ENCODE measurements at places on chromosomes 2 and 18.
A peak's percentile ranks its signal among the peaks of the same experiment; 100 is the strongest.

- DNase-seq: no peak
These were observed 13.3 kb upstream of the RAB17 start for GRCh38 chr2:237603718-237604362.

- DNase-seq: no peak
These were observed 68.3 kb downstream of the BABAM2 start for GRCh38 chr2:27958711-27959378.

DNA sequence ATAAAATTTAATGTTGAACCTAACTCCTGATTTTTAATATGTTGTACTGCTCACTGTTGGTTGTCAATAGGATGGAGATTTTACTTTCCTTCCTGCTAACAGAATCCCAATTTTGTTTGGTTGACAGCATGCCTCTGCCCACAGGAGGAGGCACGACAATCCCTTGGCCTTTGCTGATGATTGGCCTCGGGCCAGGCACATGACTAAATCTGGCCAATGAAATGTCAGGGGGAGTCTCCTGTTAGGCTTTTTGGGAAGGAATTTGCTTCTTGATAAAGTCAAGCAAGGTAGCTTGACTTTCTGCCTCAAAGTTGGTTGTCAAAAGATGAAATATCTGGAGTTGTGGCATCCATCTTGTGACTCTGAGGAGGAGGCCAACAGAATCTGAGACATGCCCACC is 6.8 kb upstream of the TGFA start:
- DNase-seq: no peak

- no peak for DNase-seq
These were observed 12.2 kb upstream of the CYRIA start for GRCh38 chr2:16677875-16678274.

GRCh38 chr2:236608710-236609109 is 39.1 kb downstream of the ACKR3 start:
- no peak for DNase-seq

- DNase-seq: peak; percentile 96
These were observed 5.5 kb upstream of the SFT2D3 start for GRCh38 chr2:127695491-127696472.

GRCh38 chr2:10771786-10772185 is 40.8 kb downstream of the PDIA6 start:
- no peak for DNase-seq

DNA sequence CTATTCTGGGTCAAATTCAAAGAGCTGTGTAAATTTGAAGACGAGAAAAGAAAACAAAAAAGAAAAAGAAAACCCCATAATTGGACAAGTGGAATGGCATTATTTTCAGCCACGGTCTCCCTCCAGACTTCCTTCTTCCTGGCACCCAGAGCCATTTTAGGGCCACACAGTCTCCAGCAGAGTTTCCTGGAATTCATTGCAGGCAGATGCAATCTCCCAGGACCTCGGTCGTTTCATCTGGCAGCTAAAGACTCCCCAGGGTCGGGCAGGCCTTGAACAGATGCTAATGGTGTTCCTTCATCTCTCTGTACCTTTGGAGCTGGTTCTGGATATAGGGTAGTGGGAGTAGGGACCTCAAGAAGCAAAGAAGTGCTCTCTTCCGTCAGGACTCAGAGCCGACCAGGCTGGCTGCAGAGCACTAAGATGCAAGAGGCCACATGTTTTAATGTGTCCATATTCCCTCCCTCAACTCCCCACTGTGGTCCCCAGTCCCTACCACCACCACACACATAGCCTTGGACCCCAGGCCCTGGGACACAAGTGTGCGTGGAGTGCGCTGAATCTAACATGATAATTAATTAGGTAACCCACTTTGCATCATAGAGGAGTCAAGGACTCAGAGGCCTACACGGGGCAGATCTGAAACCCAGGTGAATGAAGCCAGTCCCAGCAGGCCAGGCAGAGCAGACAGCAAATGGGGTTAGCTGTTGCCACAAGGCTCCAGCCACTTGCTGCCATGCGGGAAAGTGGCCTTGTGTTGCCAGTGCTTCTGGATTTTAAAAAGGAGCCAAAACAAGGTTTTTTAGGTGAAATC is 109.3 kb upstream of the ATL2 start:
- no peak for DNase-seq

DNA sequence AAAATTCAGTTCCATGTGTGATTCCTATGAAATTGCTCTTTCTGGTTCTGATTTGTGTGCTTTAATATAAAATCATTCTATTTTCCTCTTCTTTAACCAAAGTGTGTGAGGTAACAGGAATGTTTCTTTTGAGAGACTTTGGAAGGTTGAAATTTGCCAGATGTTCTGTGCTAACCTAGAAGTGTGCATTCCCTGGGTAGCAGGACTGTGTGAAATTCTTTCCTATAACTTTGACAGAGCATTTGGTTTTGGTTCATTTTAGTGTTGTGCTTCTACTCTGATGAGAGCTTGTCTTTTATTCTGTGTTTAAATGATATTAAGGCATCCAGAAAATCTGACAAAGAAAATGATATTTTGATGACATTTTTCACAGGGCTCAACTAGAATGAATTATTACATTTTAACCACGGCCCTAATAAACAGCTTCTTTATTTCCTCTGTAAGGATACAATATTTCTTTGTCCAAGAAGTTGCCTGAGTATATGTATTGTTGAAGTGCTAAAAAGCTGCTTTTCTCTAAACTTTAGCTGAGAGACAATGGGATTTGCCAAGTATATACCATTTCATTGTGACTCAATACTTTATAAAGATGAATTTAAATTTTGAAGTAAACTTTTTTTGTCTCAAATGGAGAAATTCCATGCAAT is 34.7 kb upstream of the DLX1 start:
- no peak for DNase-seq

DNA sequence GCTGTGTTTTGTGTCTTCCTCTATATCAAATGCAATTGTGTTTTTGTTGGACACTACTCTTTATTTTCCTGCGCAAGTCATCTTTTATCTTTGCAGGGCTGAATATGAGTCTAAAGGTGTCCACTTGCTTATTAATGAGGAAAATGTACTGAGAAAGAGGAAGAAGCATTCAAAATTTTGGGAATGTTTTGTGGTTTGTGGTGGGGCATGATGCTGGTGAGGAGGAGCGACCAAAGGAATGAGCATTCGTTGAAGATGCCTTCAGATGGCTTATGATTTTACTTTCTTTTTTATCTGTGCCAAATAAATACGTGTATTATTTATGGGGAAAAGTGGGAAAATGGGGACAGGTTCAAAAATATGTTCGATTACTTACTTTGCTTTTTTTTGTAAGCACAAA is 63.9 kb upstream of the SMIM21 start:
- DNase-seq: no peak

DNA sequence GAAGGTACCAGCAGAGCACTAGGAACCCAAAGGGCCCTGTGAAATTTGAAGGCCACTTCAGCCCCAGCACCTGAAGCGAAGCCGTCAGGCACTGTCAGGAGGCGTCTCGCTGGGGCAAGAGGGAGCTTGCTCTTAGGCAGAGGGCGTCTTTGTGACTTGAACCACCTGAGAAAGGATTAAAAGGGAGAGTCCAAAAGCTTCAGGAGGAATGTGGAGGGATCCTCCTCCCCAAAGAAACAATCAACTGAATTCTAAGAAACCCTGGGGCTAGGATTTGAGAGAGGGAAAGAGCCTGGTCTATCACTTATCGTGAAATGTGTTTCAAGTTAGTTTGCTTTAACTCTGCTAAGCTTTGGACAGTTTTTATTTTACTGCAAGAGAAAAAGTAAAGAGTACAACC is 324.9 kb upstream of the SOX11 start:
- no peak for DNase-seq

DNA sequence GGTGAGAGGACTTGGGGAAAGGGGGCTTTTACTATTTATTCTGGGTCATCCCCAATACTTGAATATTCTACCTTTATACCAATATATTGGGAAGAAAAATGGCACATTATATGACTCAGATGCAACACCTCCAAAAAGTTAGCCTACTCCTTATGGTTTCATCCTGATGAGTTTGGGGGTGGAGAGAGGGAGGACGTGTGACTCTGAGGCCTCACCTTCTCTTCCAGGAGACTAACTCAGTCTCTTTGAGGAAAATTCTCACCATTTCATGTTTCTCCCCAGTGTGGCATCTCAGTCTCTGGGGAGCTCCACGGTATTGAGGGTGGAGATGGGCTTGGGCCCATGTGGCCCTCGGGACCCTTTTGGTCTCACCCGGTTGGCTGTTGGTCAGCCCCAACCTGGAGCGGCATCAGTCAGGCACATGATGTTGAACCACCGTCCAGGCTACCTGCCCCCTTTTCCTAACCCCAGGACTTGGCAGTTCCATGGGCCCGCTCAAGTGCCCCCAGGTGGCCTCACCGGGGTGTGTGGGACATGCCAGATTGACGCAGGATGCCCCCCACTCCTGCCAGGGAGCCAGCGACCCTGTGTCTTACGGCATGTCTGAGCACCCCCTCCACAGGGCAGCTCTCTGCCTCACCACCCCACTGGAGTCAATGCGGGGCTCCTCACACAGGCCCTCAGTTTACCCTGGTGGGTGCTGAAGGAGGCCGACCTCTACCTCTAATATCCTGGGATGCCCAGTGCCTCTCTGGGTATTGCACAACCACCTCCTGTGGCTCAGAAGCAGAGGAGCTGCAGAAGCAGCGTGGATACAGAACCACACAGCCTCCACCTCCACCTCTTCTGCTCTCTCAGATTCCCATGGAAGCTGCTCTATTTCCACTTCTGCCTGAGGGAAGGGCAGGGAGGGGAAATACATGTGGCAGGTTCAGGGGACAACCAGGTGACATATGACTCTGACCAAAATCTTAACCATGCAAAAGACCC is 297.4 kb downstream of the EIPR1 start:
- no peak for DNase-seq

DNA sequence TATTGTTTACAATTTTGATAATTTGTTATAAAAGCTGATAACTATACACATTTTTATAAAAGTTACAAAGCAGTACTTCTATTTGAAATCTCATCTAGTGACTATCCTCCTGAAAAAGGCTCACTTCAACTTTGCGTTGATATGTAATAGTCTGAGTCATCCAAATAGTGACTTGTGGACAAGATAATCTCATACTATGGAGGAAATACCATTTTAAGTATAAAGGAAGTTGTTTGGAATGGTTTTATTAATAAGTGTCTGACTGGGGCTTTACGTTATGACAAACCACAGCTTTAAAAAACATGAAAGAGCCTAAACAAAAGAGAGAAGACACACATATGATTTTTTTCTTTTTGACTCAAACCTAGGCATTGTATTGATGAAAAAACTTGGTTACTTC is 272.3 kb upstream of the COL3A1 start:
- peak; percentile 20 for DNase-seq

- DNase-seq: no peak
These were observed 209.9 kb downstream of the TMEM182 start for GRCh38 chr2:102971701-102972100.

- no peak for DNase-seq
These were observed 31.7 kb upstream of the ARL4C start for GRCh38 chr2:234528410-234529148.
